CD4-positive, alpha-beta T cell treated with Interleukin-10 for 1 hour (primary cell): ENCODE measurements at places on chromosomes 3 and 15.

DNA sequence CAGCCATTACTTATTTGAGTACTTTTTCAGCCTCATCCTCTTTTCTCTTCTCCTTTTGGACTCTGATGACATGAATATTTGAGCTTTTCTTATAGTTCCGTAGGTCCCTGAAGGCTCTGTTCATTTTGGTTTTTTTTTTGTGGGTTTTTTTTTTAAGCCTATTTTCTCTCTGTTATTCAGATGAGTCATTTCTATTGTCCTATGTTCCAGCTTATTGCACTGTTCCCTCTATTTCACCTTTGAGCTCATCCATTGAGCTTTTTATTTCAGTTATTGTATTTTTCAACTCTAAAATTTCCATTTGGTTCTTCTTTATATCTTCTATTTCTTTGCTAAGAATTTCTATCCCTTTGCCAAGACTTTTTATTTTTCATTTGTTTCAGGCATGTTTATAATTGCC lies 7.2 kb upstream of the MGLL start:
- DNase-seq = no peak

GRCh38 chr15:100558771-100559254 lies 30.1 kb upstream of the CERS3 start:
- DNase-seq = no peak

GRCh38 chr3:190807719-190808375 lies 54.6 kb downstream of the GMNC start:
- DNase-seq = no peak

GRCh38 chr3:4826237-4827100 lies 152.8 kb upstream of the BHLHE40 start:
- no peak for DNase-seq

DNA sequence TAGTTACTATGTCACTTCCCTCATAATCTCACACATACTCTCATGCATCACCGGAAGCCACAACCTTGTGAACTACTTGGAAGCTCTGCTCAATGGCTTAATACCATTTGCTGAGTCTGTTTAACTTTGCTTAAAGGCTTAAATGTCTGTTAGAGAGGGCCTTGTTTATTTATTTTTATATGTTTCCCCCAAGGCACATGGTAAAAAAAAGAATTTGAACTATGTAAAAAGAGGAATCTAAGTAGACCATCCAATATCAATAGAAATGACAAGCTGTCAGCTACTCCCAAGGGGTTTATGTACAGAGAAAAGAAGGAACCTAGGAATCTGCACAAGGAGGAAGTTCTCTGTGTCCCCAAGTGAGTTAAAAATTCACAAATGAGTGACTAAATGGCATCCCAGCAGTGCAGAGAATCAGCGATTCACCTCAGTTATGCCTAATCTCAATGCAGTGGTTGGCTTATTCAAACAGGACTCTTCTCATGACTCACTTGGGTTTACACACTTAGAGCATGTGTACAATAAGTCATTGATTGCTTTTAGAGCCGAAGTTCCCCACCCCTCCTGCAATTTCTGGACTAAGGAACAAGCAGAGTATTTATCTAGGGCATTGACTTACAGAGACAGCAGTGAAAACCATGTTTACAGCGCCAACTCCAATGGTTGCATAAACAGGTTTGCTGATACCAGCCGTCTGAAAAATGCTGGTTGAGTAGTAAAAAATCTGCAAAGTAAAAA lies 24.4 kb downstream of the SLC2A2 start:
- DNase-seq = no peak

DNA sequence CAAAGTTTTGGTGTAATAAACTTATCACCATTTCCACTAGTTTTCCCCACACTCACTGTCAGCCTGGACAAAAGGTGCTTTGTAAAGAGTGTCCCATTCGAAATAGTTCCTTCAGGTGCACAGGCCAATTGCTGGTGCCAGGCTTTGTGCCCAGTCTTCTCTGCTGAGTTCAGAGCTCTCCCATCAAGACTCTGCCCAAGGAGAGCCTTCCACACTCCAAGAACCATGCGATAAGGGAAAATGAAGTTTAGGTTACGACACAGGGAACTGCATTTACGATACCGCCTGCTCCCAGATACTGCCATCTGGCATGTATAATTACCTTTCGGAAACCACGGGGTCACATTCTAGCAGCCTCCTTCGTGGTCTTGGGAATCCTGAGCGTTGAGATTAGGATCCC lies 379.6 kb downstream of the MECOM start:
- no peak for DNase-seq

DNA sequence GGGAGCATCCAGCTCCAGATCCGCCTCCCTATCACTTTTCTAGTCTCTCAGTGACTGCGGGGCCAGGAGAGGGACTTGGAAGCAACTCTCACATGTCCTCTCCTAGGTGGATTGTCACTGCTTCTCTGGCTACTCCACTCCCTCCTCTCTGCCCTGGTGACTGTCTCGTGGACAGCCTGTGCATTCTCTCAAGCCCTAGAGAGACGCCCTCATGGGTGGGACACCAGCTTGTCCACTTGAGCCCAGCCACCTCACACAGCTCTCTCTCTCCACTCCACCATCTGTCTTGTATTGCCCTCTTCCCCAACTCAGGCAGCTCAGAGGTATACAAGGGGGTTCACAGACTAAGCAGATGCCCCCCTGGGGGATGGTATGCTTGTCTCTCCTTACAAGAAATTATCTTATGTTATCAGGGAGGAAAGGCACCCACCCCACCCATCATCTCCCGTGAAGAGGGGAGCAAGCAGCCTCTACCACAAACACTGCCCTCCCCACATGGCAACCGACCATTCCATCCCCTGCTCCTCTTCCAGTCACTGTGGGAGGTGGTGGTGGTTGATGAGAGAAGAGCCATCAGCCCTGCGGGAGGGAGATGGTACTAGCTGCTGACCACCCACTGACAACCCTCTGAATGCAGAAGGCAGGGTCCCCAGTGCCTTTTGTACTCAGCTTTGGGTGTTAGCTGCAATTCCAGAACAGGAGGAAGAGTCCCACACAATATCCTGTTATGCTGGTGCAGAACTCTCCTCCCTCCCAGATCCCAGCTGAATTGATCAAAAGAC lies 15.5 kb upstream of the LOXL1 start:
- DNase-seq = no peak

DNA sequence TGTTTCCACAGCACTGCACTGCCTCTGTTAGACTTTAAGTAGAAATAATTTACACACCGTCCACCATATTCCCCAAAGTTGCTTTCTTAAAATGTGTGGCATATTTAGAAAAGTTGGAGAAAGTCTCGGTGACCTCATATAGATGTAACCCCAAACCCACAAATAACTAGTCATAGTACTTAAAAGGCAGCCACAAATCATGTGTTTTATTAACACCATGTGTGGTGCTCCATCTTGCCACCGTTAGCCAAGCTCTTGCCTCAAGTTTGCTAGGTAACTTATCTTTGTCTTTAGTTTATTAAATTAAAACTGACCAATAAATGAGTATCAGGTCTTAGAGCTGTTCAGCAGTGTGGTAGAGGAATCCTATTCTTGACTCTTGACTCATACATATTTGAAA lies 257.9 kb downstream of the UBE2E2 start:
- DNase-seq = no peak

GRCh38 chr15:20645956-20646355 lies 104.4 kb upstream of the GOLGA6L6 start:
- DNase-seq = peak; percentile 24

DNA sequence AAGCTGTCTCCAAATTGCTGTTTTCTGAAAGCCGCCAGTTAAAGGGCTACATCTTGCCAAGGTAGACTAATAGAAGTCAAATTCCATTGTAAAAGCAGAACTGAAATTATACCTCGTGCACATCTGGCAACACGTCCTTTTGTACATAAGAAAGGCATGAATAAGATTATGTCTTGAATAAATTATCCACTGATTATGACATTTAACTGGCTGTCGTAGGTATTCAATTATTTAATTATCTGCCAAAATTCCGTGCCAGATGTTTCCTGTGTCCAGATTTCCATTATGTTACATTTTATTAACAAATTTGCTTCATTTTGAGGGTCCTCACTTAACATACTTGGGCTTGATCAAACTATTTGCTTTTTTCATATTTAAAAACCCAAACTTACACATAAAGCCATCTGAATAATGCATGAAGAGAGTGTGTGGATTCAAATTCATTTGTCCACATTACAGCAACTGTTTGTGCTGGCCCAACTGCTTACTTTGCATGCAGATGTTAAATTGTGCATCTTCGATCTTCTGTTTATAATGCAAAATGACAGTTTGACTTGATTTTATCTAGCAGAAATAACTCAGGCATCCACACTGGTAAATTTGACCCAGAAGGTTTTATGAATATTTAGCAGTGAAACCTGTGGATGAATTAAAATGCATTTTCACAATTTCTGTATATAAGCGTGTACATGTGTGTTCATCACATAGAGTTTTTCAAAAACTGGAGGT lies 701.5 kb downstream of the ZNF385D start:
- no peak for DNase-seq

GRCh38 chr3:98824256-98824655 lies 61.1 kb downstream of the ST3GAL6 start:
- no peak for DNase-seq

- no peak for DNase-seq
Observed at GRCh38 chr3:42632146-42632545, 21.4 kb upstream of the ZBTB47 start.

DNA sequence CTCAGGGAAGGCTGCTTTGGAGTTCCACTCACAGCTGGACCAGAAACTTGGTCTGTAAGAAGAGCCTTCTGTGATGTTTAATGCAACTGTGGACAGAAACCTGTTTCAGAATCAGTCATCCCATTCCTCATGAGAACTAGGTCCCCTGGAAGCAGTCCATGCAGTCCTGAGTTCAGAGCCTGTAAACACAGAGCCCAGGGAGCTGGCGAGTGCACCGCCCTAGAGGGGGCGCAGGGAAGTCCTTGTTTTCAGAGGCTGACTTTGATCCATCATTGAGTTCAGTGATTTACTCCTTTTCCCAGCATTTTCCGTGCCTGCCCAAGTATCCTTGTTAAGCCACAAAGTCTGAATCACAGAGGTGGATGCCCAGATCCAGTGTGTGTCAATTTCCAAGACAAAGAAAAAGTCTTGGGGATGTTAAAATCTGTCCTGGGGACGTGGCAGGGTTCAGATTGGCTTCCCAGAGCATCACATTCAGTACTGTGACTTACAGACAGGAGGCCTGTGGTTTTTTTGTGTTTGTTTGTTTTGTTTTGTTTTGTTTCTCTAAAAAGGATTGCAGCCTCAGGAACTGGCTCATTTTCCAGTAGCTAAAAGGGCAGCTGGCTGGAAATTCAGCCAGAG lies 9.8 kb upstream of the TXNRD3 start:
- no peak for DNase-seq

GRCh38 chr15:48001393-48002039 lies 119.3 kb upstream of the SLC24A5 start:
- no peak for DNase-seq

DNA sequence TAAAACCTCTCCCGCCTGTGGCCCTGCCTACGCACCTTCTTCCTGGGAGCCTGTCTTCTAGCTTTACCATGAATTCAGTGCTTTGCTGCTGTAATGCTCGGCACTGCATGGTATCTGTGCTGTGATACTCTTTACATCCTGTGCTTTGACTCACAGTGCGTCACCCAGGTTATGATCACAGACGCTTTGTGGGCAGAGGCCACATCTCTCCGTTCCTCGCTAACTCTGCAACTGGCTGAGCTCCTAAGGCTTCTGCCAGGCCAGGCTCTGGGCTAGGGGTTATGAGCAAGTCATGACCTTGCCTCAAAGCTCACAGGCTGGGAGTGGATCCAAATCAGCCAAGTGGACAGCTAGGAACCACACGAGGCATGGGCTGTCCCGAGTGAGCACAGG lies 23.2 kb downstream of the SPTBN5 start:
- DNase-seq = peak; percentile 58

- DNase-seq = no peak
Observed at GRCh38 chr3:190293621-190294020, 28.6 kb downstream of the CLDN1 start.

DNA sequence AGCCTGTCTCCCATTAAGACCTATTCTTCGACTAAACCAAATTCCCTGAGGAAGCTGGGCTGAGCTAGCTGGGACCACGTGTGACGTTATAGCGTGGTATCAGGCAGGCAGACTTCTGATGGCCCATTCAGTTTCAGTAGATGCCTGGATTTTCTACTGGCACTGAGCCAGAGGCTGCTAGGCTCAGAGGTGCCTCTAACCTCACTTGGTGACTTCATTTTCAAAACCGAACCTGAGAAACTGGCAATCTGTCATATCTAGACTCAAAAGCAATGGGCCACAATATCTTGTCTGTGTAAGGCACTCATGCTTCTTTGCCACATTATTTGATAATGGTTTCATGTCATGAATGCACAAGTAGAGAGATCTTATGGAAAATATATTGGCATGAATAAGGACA lies 352.1 kb upstream of the AZI2 start:
- no peak for DNase-seq

- DNase-seq = no peak
Observed at GRCh38 chr3:1955750-1956149, 142.9 kb upstream of the CNTN4 start.

- no peak for DNase-seq
Observed at GRCh38 chr3:160698599-160699195, 21.7 kb downstream of the ARL14 start.

- no peak for DNase-seq
Observed at GRCh38 chr3:193240436-193240849, 579 bp upstream of the PLAAT1 start.

DNA sequence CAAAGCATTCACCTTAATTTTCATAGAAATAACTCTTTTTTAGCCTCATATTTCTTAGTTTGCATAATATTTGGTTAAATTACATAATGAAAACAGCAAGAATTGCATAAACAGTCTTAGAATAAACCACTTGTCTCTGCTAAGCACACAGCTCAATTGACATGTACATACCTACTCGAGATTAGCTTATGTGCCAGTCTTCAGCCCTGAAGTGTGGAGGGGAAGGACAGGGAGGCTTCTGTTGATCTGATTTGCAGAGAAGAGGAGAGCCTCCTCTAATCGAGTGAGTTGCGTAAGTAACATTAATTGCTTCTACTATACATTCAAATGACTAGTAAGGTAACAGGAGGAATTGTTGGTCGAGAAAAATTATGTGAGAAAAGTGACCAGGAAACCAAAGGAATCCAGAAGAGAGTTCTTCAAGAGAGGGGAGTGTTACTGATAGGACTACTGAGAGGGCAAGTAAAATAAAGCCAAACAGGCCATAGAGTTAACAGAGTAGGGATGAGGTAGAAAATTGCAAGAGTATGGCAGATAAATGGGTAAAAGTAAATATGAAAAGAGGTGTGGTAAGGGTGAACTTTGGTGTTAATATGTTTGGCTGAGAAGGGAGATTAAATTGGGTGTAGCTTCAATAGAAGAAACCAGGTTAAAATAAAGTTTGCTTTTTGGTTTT lies 7.1 kb upstream of the GOLIM4 start:
- no peak for DNase-seq

DNA sequence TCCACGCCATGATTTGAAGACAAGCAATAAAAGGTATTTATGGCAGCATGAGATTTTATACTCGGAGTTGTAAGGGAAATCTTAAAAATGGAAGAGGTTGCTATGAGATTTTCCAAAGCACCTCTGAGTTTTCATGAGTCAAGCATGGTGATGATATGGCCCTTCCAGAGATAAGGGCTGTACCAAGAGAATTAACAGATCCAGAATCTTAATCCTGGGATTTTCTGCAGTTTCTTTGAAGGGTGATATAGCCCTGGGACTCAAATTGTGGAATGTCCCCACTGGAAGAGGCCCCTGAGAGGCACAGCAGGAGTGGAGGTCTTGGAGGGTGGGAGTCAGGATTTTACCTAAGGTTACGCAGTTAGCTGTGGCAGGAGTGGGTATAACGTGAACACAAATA lies 243.3 kb downstream of the ZNF621 start:
- no peak for DNase-seq

- DNase-seq = no peak
Observed at GRCh38 chr3:142211034-142211433, 14.4 kb downstream of the GK5 start.

- peak; percentile 67 for DNase-seq
Observed at GRCh38 chr15:92077353-92078085, 224.0 kb downstream of the SLCO3A1 start.
